H9 (cell line): ENCODE measurements at places on chromosomes 3 and 15.
A peak's percentile ranks its signal among the peaks of the same experiment; 100 is the strongest.

DNA sequence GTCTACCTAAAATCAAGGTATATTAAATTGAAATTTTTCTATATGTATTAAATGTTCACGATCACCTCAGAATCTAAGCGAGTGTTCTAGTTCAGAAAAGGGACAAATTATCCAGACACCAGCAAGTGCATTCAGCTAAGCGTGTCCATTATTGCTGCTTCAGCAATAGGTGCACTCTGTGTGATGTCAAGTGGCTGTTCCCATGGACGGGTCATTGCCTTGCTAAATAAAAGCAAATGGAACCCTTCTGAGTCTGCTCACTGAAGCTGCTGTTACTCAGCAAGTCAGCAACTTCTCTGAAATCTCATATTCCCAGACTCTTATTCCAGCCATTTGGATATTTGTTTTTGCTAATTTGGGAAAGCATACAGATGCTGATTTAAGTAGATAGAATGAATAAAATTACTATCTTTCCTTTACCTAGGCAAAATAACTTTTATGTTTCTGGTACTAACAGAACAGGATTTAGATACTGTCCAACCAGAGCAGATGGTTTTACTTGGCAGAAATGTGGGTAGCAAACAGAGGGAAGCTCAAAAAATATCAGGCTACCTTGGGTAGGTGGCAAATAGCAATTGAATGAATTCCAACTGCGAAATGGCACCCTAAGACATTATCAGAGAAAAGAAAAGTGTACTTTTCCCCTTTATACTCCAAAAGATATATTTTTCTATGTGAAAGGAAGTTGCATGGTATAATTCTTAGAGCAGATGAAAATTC is 407.0 kb downstream of the GAP43 start:
- DNase-seq, result no peak

- peak; percentile 98 for DNase-seq
Observed at GRCh38 chr3:121592856-121593702, at the start of gene FBXO40. Gene FBXO40, plus strand, starts transcription at chr3:121593379. Its CDS starts 27,197 bp downstream, at chr3:121620576.

DNA sequence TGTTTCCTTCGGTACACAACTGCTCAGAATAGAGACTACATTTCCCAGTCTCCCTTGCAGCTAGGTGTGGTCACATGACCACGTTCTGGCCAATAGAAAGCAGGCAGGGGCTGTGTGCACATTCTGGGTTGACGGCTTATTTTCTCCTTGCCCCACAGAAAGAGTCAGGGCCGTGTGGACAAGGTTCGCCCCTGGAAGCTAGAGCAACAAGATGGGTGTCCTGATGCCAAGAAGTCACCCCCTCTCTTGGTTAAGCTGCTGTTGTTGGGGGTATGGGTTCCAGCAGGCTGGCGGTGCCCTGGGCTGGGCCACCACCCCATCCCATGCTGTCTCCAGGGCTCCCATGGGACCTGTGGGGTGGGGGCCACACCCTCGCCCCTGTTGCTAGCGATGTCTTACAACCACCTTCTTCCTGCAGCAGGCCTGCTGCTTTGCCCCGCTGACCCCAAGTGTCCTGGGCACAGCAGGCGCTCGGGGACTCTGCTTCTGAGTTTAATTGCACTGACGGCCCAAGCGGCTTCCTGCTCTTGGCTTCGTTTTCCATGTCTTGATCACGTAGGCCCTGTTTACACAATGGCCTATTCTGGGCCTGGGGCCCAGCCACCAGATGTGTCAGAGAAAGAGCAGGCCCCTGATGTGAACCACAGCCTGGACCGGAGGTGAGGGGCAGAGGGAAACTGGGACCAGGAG is 24.9 kb downstream of the ABTB1 start:
- peak; percentile 84 for DNase-seq

DNA sequence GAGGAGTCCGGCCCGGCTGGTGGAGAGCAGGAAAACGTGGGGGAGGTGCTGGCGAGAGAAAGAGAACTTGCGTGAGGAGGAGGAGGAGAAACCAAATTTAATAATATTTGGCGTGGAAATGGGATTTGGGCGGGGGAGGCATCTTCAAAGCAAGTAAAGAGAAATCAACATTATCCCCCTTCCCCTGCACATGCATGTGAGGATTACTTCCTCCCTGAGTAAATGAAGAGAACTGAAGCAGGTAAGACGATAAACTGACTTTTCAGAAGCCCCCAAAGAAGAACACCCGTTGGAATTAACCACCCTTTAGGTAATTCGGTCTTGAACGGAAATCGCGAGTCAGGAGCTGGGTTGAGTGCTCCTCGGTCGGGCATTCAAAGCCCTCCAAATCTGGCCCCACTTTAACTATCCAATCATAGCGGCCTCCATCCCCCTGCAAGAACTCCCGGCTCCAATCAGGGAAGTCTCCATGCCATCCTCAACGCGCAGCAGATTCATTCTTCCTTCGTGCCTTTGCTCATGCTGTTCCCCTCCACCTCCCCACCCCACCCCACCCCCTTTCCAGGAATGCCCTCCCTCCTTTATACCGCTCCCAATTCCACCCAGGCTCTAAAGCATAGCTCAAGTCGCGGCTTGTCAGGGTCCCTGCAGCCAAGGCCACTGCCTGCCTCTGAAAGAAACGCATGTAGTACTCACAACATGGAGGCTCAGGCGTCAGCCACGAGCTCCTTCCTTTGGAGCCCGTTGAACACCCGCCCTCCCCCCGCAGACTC is 545 bp upstream of the RFX7 start:
- DNase-seq, result peak; percentile 93

- DNase-seq, result no peak
Observed at GRCh38 chr3:181974198-181974597, 262.5 kb downstream of the SOX2 start.

DNA sequence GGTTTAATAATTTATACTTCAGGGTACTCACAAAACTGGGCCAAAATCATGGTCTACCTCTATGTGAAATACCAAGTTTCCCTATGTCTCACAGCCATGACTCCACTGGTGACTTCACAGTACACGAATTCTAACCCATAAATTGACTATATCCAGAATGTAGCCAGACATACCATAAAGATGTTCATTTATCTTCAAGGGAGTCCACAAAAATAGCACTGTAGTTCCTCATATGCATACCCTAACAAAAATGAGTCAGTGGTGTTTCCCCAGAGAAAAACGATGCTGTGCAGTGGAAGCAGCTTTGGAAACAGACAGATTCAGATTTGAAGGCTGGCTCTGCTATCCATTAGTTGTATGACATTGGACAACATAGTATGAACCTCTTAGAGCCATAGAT is 438.8 kb downstream of the FHIT start:
- no peak for DNase-seq
